ENCODE measurements at places on chromosomes 7 and 10. TPM values are rescaled to one million over a fixed set of nuclear protein-coding genes. Genes with fewer than 3 reads are reported as not detected.
A peak's percentile ranks its signal among the peaks of the same experiment; 100 is the strongest.

GRCh38 chr7:43495572-43495971 lies 87.3 kb upstream of the STK17A start:
- no peak for DNase-seq

DNA sequence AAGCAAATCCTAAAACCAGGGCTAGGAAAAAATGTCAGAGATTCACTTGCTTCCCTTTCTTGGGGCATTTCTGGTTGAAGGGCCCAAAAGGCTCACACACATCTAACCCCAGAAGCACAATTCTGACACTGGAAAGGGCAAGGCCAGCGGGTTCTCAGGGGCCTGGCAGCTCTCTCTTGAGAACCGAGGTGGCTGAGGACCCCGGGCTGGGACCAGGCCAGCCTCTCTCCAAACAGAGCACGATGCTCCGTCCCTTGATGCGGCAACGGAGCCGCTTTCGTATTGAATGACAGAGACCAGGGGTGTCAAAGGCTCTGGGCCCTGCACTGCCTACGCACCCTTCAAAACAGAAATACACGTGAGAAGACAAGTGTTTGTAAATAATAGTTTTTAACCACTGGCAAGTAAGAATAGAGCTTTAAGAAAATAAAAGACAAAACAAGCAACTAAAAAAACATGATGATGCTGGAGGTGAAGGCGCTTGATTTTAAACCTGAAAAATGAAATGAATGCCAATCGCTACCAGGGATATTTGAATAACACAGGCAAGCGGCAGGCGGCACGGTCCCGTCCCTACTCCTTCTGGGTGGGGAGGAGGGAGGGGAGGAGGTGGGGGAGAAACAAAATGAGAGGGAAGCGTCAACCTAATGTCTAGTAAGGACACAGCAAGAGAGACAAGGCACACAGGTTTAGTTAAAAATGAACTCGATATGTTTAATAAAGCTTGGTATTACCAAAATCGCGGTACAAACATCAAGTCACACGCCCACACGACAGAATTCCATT lies 68.0 kb downstream of the SLC29A4 start:
- DNase-seq: no peak

GRCh38 chr10:6650586-6650985 lies 70.5 kb upstream of the PRKCQ start:
- no peak for DNase-seq

DNA sequence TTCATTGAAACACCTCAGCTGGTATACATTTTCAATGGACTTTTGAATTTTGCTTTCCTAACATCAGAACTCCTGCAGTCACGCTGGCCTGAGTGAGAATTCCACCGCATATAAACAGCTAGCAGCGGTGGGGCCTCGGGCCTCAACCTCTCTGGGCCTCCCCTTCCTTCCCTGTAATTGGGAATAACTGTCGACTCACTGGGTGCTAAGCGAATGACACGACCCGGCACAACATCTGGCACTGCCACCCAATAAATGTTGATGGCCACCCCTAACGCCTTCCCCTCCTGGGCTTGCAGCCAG lies 670 bp downstream of the RCC1L start:
- no peak for DNase-seq

DNA sequence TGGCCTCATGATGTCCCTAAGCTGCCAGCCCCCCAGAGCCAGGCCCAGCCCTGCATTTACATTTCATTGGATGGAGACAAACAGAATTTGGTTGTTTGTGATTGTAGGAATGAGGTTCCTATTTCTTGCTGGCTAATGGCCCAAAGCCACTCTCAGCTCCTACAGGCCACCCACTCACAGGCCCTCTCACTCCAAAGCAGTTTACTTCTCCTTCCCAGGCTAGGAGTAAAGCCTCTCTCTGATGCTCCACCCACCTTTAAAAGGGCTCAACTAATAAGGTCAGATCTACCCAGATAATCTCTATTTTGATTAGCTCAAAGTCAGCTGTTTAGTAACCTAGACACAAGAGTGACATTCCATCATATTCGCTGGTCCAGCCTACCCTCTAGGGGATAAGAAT lies 11.2 kb upstream of the CUZD1 start:
- no peak for DNase-seq

- no peak for DNase-seq
Measured at GRCh38 chr7:7687800-7688199, 30.6 kb downstream of the RPA3 start.

- peak; percentile 44 for DNase-seq
Measured at GRCh38 chr10:103661198-103661950, 167.9 kb downstream of the NEURL1 start.

DNA sequence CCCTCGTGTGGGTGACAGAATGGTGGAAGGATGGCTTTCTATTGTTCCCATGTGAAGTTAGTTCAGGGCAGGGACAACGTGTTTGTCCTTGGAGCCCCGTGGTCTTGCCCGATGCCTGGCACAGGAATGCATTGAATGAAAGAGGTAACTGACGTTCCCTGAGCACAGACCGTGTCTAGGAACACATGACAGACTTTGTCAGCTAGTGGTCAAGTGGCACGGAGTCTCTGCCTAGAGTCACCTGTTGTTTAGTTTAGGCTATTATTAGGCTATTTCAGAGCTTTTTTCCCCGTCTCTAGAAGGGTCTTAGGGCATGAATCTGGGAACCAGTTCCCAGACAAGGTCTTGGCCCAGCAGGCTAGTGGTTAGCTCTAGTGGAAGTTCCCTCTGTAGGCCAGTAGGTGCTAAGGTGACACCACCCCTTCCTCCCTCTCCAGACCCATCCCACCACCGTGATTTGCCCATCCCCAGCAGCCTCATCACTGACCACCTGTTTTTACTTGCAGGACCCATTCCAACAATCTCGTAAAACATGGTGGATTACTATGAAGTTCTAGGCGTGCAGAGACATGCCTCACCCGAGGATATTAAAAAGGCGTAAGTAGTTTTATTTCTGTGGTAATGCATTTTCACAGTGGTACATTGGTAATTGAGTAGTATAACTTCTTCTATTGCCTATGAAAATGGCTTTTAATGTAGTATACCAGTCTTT lies 21.4 kb downstream of the DNAJB6 start:
- DNase-seq: no peak

- no peak for DNase-seq
Measured at GRCh38 chr10:43904301-43904700, 255.6 kb upstream of the ZNF32 start.

DNA sequence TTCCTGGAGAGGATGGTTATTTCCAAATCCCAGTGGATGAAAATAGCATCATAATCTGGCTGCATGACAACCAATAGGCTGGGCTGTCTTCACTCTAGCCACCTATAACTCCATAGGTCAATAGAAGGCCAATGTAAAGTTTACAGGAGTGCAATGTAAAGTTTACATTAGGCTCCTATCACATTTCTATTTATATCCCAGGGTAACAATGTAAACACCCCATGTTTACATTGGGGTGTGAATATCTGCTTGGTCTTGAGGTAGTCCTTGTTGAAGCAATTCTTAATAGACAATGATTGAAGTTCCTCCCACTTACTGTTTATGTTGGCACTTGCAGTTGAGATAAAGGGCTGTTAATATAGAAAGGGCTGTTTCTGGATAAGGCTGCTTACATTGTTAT lies 21.5 kb downstream of the CH25H start:
- DNase-seq: peak; percentile 64

DNA sequence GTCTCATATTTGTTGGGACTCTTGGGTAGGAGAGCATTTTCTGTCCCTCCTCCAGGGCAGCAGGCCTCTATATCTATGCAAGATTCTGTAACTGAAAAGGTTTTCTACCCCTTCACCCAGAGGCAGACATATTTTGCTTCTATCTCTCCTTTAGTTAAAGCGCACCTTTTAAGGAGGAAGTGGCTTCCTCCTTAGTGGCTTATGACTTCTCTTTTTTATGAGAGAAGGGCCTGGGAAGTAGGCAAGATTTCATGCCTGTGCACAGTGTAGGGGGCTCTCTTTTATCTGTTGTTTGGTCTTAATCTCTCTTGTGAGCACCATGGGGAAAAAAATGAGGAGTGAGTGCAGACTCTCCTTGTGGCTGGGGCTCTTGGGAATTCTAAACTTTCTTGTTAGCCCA lies 122.1 kb downstream of the LRMDA start:
- no peak for DNase-seq

GRCh38 chr7:41754046-41754445 lies 51.2 kb upstream of the INHBA start:
- DNase-seq: no peak

DNA sequence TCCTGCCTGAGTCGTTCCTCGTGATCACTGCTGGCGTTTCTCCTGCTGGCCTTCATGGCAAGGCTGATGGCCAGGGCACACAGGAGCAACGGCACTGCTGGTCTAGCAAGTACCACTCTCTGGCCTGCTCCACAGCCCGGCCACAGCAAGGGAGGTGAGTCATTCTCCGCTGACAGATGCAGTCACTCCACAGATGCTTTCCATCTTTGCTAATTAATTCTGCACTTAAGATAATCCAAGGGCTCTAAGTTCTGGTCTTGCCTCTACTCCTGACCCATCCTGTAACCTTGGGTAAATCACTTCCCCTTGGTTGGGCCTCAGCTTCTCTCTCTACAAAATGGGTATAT lies 244.4 kb downstream of the RPS24 start:
- no peak for DNase-seq

- DNase-seq: peak; percentile 30
Measured at GRCh38 chr7:22350466-22351328, 6.3 kb downstream of the RAPGEF5 start.

DNA sequence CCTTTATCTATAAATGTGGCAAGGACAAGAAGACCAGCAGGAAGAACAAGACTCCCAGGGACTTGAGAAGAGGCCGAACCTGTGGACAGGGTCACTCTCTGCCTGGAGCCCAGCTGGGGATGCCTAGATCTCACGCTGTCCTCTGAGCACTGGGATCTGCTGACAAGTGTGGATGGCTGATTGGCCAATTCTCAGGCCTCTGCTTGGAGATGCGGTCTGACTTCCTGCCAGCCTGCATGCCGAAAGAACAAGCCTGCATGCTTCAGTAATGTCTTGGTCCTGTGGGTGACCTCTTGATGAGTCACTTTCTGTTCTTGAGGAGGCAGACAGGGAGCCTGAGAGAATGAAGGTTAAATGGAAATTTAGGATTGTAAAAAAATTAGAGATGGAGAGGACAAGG lies 84.7 kb downstream of the TMEM178B start:
- peak; percentile 20 for DNase-seq

DNA sequence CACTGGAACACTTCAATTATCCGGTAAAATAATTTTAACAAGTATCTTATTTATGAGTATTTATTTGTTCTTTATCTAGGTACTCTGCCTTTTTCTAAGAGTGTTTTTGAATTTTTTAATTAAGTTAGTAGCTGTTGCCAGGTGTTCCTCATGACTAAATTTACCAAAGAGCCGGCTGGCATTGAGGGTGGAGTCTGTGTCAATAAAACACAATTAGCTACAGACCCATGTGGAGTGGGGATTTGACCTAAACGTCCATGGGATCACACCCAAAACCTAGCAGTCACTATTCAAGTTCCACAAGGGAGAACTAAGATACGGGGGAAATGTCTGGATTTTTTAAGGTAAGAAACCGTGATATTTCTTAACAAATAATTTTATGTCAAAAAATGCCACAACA lies 9.8 kb downstream of the SLC16A12 start:
- DNase-seq: no peak

DNA sequence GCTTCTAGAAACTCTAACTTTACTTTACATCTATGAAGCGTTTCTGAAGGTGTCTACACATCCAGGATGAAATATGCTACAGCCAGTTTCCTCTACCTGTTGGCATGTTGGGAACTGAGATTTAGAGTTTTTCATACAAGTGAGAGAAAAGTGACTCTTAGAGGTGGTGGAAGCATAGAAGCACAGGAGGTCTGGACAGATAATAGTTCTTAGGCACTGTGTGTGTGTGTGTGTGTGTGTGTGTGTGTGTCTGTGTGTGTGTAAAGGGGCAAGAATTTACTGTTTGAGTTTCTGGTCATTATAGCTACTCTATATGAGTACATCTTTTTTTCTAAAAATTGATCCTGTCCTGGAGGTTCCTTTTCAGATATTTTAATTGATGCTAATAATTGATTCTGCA lies 110.7 kb upstream of the MTPN start:
- DNase-seq: no peak

DNA sequence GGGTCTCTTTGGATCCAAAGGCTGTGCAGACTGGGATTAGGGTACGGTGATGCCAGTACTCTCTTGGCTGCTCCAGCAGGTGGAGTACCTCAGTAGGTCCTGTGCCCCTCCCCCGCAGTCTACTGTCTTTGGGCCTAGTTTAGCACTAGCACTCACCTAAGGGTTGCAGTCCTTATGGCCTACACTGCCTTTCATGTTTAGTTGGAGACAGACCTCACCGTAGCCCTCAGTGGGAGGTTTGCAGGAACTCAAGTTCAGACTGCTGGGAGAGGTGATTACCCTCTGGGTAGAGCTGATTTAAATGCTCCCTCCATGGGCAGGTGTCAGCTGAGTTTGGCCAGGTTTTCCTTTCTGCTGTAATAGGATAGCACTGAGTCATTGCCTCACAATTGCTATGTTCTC lies 210.8 kb upstream of the TMEM196 start:
- no peak for DNase-seq

DNA sequence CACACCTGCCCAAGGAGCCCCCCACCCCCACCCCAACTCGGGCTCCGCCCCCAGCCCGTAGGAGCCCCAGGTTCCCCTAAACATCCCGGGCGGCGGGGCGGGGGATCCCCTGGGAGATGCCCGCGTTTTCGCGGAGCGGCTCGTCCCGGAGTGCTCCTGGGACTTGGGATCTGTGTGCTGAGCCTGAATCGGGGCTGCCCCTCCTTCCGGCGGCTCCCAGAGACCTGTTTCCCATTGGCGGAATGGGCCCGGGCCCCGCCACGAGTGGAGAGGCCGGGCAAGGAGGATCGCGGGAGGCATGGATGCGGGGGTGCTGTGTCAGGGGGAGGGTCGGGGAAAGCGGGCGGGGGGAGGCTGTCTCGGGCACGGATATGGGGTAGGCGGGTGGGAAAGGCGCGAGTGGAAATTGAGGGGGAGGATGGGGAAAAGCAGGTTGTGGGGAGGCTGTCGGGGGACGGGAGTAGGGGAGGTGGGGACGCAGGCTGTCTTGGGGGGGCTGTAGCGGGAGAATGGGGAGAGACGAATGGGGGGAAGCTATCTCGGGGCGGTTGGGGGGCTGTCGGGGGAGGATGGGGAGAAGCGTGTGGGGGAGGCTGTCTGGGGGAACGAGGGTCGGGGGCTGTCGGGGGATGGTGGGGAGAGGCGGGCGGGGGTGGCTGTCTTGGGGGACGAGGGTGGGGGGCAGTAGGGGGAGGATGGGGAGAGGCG lies 572 bp upstream of the BHLHA15 start:
- DNase-seq: no peak

- DNase-seq: no peak
Measured at GRCh38 chr10:26829810-26830515, 30.8 kb downstream of the ABI1 start.

GRCh38 chr10:14740684-14741247 lies 33.9 kb downstream of the FAM107B start:
- no peak for DNase-seq

- DNase-seq: no peak
Measured at GRCh38 chr7:101576998-101577397, 52.1 kb downstream of the MYL10 start.

The ZPBP gene
- total RNA-seq: not detected

The AASS gene
- total RNA-seq: 6.5 TPM

The SFTPA1 gene
- total RNA-seq: not detected

The ATG9B gene
- 13.7 TPM for total RNA-seq

The ADAMTS14 gene
- 2.7 TPM for total RNA-seq

The TMEM270 gene
- total RNA-seq: 0.72 TPM

The MSMB gene
- total RNA-seq: not detected

The NYAP1 gene
- total RNA-seq: 1.3 TPM

The CPN1 gene
- total RNA-seq: not detected

The WASHC2A gene
- total RNA-seq: 26.9 TPM

The LRRN3 gene
- total RNA-seq: not detected

The CTNNA3 gene
- total RNA-seq: not detected

The MSS51 gene
- total RNA-seq: 3.3 TPM

The EBLN1 gene
- not detected for total RNA-seq

Data from PC-9 (cell line).